ENCODE measurements at places on chromosomes 2 and 18.

DNA sequence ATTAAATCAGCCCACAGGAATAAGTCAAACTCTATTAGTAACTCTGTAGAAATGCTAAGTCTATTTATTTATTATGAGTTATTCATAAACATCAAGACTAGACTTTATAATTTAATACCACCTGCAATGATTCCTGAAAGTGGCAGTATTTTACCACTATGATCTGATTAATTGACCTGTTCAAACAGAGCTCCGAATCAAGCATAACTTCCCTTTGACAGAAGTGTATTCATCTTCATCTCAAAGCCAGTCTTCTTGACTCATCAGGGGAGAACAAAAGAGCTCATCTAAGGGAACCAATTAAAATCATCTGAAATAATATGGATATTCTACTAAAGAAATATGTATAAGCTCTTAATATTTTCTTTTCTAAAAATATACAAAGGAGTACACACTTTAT, 122.3 kb downstream of the MBD2 start:
- no peak for DNase-seq

DNA sequence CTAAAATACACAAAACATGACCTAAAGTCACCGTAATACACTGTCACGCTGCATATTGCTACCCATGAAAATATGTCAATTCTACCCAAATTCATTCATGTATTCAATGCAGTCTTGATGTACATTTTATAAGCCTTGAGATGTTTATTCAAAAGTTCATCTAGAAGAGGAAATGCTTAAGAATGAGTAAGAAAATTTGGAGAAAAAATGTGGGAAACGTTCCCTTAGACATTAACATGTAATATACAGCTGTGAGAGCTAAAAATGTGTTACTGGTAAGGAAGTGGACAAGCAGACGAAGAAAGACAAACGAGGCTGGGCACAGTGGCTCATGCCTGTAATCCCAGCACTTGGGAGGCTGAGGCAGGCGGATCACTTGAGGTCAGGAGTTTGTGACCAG, 37.3 kb downstream of the THAP4 start:
- no peak for DNase-seq

GRCh38 chr2:102049756-102050443, 58.1 kb downstream of the IL1R2 start:
- peak; percentile 92 for DNase-seq

DNA sequence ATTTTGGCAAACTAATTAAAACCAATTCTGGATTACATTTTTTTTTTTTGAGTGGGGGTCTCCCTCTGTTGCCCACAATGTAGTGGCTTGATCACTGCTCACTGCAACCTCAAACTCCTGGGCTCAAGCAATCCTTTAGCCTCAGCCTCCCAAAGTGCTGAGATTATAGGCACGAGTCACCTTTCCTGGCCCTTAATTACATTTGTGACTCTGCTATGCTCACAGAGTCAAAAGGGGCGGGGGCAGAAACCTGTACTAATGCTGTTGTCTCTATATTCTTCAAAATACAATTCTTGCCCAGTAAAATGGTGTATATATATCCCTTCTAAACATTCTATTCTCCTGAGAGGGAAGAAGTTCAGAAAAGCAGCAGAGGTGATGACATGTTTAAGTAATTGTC, 23.2 kb downstream of the PRKD3 start:
- no peak for DNase-seq

DNA sequence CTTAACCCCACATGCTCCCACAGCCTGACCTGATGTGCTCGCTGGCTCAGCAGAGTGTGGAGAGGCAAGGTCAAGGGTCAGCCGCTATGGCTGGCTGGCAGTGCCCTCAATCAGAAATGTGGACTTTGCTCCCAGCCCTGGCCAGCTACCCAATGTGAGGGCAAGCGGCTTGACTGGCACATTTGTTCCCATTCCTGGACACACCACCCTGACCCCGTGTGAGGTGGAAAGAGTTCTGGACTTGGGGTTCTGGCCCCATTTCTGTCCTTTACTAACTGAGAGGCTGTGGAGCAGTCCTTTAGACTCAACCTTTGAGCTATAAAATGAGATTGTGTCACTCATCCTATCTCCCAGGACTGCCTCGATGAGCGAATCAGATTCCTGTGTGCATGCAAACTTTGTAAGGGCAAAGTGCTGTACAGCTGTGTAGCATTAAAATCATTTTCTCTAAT, 9.1 kb downstream of the THNSL2 start:
- no peak for DNase-seq

All from vagina (tissue), 2 donors.